GM10248 (cell line): ENCODE measurements at places on chromosomes 11 and 22.

GRCh38 chr11:116257092-116257491 lies 515.7 kb downstream of the BUD13 start:
- DNase-seq, result no peak

- DNase-seq, result peak; percentile 75
These were observed 11.9 kb upstream of the MDK start for GRCh38 chr11:46369458-46370152.

DNA sequence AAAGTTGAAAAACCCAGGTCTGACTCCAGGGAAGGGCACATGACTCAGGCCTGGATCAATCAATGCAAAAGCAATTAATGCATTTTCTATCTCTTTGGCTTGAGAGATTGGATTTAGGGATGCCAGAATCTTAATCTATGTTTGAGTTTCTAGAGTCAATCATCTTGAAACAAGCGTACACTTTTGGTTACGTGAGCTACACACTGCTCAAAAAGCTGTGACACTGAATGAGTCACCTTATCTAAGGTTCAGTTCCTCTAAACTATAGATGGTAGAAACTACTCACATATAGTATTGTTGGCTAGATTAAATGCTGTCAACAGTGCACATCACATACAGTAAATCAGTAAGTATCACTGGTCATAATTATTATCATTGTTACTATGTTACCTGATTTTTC lies 24.2 kb downstream of the MRE11 start:
- DNase-seq, result peak; percentile 28

GRCh38 chr22:41177040-41177621 lies 28.0 kb upstream of the L3MBTL2 start:
- no peak for DNase-seq

DNA sequence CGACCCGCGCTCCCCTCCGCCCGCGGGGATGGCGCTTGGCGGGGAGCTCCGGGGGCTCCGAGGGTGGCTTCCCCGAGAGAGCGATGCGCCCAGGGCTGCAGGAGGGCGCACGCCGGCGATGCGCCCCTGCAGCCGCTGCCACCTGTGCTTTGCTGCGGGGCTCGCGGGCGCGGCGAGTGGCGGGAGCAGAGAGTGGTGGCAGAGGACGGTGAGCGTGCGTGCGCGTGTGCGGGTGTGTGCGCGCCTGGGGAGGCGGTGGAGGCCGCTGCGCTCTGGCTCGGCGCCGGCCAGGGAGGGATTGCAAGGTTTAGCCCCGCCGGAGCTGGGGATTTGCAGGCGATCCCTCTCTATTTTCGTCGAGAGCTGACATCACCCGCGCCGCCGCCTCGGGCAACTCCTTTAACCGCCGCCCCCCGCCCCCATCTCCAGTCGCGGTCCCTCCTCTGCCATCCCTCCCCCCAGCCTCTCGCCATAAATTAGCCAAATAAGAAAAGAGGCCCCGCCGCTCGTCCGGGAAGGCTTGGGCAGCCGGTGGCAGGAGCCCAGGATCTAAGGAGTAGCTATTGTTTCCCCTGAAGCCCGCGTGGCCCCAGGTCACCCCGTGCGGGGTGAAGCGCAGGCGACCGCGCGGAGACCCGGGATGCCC lies at the start of gene SLC1A2:
Gene SLC1A2, minus strand, starts transcription at position 375 of the 646 bp plus-strand sequence. CDS start 592 bp downstream, outside the sequence.
- DNase-seq, result no peak

DNA sequence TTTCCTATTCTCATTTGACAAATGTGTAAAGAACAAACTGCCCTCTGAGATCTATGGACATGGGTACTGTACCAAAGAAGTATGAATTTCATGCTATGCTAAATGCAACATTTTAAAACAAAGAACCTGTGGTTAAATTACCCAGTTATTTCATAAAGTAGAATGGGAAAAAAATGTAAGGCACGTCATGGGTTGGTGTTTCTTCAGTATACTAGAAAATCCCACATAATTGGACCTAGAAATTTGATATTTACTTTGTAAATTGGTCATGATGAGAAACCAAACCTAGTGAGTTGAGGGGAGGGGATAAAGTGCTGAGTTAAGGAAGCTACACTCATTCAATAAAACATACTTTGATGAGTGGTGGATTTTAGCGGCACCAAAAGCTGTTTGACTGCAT lies 104.1 kb downstream of the ALX4 start:
- no peak for DNase-seq

DNA sequence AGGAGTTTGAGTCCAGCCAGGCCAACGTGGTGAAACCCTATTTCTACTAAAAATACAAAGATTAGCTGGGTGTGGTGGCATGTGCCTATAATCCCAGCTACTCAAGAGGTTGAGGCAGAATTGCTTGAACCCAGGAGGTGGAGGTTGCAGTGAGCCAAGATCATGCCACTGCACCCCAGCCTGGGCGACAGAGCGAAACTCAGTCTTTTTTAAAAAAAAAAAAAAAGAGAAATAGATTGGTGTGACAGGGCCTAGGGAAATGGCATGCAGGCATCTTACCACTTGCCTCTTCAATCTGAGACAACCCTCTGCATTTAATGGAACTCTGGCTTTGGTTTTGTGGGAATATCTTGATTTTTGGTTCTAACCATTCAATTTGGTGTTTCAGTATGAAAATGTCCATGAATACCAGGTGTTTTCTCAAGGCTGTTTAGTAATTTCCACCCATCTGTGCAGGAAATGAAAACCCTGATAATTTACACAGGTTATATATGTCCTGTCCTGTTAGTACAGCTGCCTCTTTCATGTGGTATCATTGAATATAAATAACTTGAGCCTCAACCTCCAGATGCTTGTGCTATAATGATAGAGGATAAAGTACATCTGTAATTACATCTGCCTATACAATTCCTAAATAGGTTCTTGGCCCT lies 8.4 kb downstream of the XBP1 start:
- DNase-seq, result peak; percentile 57

DNA sequence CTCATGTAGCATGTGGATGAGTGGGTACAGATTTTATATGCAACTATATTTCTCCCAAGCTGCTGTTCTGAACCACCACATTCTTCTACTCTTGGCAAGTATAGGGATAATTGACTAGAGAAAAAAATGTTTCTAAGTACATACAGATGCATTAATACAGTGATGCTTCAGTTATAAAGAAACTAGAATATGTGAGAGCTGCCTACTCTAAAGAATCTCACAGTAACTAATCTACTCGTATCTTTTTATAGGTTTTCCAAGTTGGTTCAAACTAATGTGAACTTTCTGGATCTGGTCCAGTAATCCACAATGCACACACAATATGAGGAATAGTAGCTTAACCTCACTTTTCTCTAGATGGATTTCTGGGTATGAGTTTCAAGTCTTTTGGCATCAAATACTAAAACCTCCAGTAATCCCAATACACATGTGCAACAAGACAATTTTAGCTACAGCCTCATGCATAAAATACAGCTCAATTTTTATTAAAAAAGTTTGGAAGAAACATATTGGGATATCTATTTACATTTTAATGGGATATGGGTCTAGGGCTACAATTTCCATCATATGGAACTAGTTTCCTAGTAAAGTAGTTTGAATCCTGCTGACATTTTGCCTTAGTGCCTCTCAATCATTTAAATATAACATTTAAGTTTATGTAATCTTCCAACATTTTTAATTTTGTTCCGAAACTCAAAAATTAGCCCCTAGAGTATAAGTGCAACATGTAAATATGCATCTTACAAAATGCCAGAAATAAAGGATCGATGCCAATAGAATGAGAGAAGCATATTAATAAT lies 2209.7 kb downstream of the LRRC4C start:
- DNase-seq, result no peak
